ENCODE measurements at places on chromosomes 3 and 15.

DNA sequence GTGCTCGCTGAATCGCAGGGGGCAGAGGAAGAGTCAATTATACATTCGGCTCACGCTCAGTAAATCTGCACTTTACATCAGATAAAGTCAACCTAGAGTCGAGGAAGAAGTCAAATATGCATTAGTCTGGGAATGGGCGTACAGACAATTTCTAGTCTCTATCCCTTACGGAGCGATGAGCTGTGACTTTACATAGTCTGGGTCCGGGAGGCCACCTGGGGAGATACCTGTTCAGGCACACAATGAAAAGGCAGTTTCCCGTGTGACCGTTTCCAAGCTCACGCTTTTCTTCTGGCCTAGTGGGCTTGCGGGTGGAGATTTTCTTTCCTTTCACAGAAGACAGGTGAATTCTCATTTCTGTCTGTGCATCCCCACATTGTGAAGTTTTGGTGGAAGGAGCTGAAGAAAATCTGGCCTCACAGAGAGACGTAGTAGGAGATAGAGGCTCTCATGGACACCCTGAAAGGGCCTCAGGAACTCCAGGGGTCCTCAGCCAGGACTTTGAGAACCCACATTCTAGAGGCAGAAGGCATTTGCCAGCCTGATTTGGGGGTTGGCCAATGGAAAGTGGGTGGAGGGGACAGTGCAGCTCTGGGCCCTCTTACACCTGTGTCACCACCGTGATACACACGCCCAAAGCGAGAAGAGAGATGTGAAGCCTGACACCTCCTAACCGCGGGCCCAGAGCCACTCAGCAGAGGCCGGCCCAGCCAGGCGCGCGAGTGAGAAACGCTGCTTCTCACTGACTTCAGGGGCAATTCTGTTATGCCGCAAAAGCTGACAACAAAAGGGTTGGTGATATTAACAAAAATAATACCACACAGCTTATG, 10.7 kb upstream of the OCA2 start:
- DNase-seq: no peak

GRCh38 chr3:88987776-88988175, 119.6 kb upstream of the EPHA3 start:
- DNase-seq: no peak

DNA sequence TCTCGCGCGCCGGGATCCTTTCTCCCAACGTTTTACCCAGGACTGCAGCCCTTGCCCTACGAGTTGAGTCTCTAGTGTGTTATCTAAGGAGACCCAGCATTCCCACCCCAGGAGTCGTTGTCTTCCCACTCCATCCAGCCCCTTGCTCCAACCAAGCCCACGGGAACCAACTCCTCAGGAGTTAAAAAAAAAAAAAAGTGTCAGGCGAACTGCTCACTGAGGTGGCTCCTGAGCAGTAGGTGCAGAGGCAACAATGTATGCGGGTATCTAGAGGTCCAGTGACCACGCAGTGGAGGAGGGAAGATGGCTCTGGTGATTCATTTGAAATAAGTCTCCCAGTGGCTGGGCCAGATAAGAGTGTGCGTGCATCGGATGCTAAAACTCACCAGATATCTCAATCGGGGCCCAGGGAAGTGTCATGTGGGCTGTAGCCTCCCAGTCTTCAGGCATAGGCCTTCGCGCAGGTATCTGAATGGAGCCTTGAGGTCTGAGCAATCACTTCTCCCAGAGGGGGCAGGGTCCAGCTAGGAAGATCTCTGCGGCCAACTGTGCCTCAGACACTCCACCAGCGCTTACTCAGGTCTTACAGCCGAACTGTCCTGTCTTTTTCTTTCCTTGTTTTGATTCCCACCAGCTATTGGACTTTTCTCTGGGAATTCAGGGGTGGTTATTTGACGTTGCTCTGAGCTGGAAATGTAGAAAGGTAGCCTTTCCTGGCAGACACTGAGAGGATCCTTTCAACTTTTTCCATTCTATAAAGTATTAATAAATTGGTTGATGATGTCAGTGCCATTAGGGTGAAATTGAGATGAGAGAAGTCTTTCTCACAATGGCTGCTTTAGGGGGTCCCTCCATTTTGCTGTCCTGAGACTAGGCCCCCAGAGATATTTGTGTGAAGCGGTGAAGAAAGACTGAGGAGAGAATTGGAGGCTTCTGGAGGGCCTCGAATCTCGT, 21.0 kb downstream of the ZIC4 start:
- no peak for DNase-seq

GRCh38 chr3:116020989-116021388, 397.7 kb downstream of the GAP43 start:
- DNase-seq: no peak

DNA sequence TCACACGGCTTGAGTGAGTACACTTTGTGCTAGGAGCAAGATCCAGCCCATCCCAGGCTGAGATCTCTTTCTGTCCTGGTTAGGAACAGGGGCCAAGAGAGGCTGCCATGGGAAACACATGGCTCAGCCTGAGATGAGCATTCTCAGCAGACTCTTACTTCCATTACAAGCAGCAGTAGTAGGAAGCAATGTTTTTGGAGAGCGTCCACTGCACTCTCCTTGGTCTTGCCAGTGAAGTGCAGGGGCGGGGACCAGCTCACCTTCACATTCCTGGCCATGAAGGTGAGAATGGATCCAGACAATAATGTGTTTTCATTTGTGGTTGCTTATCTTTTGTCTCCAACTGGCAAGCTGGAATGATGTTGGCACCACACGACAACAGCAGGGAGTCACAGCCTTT, 24.7 kb downstream of the ZNF80 start:
- DNase-seq: no peak

DNA sequence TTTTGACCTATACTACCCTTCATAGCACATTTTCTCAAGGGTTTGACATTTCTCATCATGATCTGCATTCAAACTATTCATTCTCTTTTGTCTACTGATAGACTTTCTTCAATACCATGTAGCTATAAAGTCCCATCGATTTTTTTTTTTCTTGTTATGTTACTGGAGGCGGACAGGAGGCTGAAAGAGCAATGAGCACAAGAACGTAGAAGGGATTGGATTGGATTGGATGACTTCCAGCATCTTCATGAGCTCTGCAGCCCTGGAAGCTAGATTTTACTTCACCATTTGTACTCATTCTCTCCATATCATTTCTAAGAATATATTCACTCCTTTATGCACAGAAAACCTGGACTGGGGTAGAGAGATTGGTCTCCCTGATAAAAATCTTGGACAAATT, 43.2 kb downstream of the DUT start:
- no peak for DNase-seq

DNA sequence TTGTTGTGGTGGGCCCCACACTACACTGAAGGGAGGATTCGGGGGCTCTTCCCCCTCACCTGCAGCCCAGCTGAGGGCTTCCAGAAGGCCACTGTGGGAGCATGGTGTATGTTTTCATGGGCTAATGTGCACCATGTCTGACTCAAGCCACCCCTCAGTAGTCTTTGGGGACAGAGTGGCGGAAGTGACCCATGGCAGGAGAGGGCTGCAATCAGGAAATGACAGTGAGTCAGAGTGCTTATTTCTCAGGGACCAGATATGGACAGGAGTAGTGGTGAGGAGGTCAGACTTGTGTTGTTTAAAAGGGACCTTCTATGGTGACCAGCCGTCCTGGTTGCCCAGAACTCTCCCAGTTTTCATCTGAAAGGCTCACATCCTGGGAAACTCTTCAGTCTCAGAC, 32.8 kb upstream of the SLC9A9 start:
- no peak for DNase-seq

DNA sequence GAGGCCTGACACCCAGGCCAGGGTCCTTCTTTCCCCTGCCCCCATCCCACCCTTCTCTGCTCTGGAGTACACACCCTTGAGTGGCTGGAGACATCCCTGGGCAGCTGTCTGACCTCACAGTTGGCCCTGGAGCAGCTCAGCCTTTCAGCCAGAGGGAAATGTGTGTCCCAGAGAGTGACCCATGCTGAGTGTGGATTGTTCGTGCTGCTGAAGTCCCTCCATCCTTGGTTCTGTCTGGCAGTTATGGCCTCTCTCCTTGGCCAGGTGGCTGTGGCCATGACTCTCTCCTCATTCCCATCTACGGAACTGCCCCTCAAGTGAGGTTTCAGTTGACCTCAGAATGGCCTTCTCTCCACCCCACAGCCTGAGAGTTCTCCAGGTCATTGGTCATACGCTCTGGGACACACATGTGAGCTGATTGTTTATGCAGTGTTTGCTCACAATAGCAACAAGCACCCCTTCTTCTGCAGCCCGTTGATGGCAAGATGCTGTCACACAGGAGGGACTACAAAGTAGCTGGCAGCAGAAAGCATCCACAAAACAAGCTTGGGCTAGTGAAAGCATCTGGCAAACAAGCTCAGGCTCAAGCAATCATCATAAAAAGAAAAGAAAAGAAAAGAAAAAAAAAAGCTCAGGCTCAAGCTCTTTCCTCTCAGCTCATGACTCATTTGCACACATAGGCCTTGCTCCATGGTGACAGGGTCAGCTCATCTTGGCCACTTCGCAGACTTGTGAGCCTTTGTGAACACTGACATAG, 55.3 kb upstream of the ITGA11 start:
- no peak for DNase-seq

DNA sequence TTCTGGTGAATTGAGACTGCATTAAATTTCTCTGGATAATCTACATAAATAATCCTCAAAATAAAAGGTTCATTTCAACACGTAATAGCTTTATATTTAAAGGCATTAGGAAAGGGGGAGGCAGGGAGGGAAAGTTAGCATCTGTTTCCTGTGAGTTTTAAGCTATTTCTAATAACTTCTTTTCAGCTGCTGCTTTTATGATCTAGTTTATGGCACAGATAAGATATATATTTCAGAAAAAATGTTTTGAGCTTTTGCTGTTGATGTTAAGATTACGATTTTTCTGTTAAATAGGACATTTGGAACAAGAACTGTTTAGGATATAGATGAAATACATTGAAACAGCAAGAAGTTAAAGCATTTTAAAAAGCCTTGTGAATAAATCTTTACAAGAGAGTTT, 30.0 kb downstream of the UBE2E1 start:
- no peak for DNase-seq

DNA sequence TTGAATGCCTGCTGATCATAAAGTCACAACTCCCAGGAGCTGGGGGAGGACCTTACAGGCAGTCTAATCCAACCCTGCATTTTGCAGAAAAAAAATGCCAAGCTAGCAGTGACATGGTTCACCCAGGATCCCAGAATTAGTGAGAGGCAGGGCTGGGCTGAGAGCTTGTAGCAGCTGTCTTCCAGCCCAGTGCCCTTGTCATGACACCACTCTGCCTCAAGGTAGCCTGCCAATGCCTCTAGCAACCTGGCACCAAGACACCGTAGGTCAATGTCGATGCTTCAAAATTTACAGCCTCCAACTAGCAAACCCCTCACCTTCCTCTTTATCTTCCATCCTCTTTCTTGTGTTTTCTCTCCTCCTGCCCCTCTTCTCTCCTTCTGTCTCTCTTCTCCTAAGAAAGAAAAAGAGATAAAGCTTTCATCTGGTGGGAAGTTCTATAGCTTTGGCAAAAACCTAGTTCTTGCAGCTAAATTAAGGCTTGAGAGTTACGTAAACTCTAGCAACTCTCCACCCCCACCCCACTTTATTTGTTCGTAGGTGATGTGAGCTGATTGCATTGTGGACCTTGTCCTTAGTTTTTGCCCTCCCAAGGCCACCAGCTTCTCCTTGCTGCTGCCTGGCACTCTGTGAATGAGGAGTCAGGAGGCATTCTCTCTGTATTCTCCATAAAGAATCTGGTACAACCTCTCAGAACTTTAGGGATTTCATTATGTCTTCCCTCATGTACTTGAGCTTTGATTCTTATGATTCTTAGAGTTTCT, 18.3 kb upstream of the BFSP2 start:
- DNase-seq: no peak

DNA sequence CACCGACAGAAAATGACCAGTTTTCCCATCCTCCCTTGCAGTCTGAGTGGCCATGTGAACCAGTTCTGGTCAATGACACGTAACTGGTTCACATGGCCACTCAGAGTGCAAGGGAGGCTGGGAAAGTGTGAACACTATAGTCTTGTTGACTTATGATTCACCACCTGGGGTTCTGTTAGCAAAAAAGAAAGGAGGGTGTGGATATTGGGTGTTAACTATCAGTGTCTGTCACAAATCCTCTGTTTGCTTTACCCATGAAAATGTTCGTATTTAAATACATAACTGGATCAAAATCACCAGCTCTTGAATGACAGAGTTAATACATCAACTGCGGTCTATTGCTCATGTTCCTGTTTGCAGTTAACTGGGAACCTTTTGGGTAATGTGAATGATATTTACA, 92.3 kb downstream of the ADAMTSL3 start:
- no peak for DNase-seq

DNA sequence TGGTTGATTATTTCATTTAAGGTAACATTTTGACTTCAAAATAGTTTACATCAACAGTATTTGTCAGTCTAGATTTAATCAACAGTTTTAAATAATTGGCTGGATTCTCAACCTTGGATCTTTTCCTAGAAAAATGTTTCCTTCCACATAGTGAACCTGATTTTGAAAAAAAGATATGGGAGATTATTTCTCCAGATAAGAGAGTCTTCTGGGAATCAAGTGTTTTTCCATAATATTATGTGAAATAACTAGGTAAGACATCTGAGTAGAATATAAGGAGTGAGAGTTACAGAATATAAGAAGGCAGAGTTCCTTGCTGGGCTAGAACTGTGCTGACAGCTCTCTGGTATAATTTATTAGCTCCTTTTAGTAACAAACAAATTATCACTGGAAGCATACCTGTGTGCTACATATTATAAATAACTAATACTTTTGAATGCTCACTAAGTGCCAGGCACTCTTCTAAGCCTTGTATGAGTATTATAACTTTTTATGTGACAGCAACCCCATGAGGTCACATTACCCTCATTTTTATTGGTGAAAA, 18.8 kb upstream of the TNFSF10 start:
- DNase-seq: no peak

- no peak for DNase-seq
Measured at GRCh38 chr15:40949756-40950207, 3.5 kb upstream of the CHAC1 start.

DNA sequence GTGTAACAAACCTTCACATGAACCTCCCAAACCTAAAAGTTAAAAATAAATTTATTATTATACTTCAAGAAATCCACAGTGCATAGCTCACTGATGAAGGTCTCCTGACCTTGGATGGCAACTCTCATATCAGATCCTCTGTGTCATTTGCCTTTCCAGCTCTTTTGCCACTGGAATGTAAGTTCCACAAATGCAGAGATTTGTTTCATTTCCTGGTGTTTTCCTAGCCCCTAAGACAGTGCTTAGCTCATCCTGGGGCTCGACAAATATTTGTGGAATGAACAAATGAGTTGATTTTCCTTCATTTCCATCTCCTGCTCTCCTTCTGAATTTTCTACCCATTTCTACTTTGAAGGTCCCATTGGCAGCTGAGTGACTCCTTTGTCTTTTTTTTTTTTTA, 56.0 kb downstream of the FRMD4B start:
- no peak for DNase-seq

Data from CD4-positive, alpha-beta memory T cell (primary cell).